Central memory CD8-positive, alpha-beta T cell (primary cell): ENCODE measurements at places on chromosomes 13 and 19.

GRCh38 chr19:49567861-49568441 is 12.4 kb downstream of the NOSIP start:
- peak overlapping the region; percentile 81 for H3K27ac ChIP-seq
- peak overlapping the region; percentile 70 for H3K4me3 ChIP-seq
- no peaks in the 10 kb centered on the region for H3K27me3 ChIP-seq

DNA sequence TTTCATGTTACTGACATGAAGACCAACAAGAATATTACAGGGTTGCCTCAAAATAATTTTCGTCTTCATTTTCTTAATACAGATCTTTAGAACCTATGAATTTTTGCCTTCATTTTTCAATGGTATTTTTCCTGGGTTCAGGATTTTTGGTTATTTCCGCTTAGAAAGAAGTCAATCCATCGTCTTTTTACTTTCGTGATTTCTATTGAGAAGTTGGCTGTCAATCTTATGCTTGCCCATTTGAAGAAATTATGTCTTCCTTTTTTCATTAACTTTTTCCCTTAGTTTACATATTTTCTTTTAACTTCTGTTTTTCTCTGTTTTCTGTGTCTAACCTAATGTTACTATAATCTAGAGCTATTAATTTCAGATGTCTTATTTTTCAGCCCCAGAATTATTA is 868.9 kb upstream of the SLC10A2 start:
- no peaks in the 10 kb centered on the region for H3K27me3 ChIP-seq
- no peaks in the 10 kb centered on the region for H3K4me1 ChIP-seq
- H3K27ac ChIP-seq = no peak overlapping the region
- H3K36me3 ChIP-seq = no peaks in the 10 kb centered on the region
- no peak for DNase-seq
- H3K4me3 ChIP-seq = no peak overlapping the region

- no peaks in the 10 kb centered on the region for H3K27me3 ChIP-seq
- peaks cover 27% of the 10 kb centered on the region for H3K4me1 ChIP-seq
- DNase-seq = no peak
- H3K4me3 ChIP-seq = no peak overlapping the region
- no peak overlapping the region for H3K27ac ChIP-seq
- peaks cover 15% of the 10 kb centered on the region for H3K36me3 ChIP-seq
Measured at GRCh38 chr19:15447057-15447456, 2.7 kb downstream of the WIZ start.

DNA sequence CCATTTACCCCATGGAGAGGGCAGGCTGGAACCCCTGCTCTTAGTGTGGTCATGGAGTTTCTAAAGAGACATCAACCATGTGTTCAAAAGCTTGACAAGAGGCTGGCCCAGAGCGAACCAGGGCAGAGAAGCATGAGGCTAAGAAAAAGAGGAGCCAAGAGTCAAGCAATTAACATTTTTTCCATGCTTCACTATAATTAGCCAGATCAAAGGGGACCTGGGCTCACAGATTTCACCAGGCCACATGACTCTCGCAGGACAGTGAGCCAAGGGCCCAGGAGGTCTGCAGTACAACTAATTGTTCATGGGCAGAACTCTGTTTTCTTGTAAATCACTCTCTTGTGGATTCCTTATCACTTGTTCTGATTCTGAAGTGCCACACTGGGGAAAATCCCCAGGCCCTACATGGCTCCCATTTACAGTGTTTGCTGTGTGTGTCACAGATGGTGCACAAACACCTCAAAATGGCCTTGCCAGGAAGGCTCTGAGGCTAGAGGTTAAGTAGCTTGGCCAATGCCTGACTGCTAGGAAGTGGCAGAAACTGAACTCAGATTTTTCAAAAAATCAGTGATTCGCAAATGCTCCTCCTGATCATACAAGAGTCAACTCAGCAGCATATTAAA is 101.2 kb downstream of the LHFPL6 start:
- H3K4me3 ChIP-seq = no peak overlapping the region
- peaks cover 19% of the 10 kb centered on the region for H3K27me3 ChIP-seq
- no peak for DNase-seq
- no peaks in the 10 kb centered on the region for H3K36me3 ChIP-seq

DNA sequence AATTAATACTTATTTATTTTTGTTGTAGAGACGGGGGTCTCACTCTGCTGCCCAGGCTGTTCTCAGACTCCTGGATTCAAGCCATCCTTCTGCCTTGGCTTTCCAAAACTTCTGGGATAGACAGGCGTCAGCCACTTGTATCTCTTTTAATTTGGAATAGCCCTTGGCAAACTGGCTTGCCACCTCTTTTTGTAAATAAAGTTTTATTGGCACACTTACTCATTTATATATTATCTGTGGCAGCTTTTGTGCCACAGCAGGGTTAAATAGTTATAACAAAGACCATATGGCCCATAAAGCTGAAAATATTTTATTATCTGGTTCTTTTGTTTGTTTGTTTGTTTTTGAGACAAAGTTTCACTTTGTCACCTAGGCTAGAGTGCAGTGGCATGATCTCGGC is 30.5 kb downstream of the BBC3 start:
- H3K27ac ChIP-seq = no peak overlapping the region
- H3K4me1 ChIP-seq = no peaks in the 10 kb centered on the region
- no peak overlapping the region for H3K4me3 ChIP-seq
- DNase-seq = no peak

DNA sequence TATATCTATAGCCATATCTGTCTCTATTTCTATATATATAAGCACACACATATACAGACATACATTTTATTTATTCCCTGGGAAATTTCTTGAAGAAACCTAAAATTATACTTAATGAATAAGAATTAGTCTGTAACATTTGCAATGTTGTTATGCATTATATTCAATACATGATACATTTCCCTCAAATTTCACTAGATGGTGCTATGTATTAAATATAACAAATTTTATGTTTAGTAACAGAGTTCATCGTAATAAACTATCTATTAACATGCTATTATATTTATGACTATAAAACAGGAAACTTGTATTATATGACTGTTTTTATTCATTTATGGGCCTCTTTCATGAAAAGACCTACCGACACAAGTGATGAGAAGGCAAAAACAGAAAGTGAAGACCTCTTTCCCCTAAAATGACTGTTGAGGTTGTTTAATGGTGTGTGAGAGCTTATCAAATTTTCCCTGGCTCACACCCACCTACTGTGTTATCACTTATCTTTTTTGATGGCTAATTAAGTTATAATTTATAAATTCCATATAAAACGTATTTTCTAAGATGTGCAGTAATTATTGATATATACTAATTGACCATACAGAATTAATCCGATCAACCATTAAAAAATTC is 881.9 kb downstream of the SLITRK6 start:
- H3K36me3 ChIP-seq = no peaks in the 10 kb centered on the region
- H3K4me3 ChIP-seq = no peak overlapping the region
- no peaks in the 10 kb centered on the region for H3K27me3 ChIP-seq
- DNase-seq = no peak

- no peaks in the 10 kb centered on the region for H3K36me3 ChIP-seq
- H3K4me3 ChIP-seq = no peak overlapping the region
- no peaks in the 10 kb centered on the region for H3K4me1 ChIP-seq
- no peak for DNase-seq
- peaks cover 11% of the 10 kb centered on the region for H3K27me3 ChIP-seq
- no peak overlapping the region for H3K27ac ChIP-seq
Measured at GRCh38 chr13:91302111-91302510, 45.4 kb upstream of the MIR17HG start.

DNA sequence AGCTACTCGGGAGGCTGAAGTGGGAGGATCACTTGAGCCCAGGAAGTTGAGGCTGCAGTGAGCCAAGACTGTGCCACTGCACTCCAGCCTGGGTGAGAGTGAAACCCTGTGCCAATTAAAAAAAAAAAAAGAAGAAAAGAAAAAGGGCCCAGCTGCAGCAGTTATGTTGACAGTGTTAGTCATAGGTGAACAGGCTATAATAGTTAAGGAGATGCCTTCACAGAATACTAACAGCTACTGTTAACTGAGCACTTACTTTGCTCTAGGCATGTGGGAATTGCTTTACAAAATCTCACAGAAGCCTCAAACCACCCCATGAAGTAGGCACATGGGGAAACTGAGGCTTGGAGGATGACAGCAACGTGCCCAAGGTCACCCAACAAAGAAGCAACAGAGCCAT is 3.9 kb downstream of the FBXO17 start:
- H3K36me3 ChIP-seq = peaks cover 4% of the 10 kb centered on the region
- peaks cover 5% of the 10 kb centered on the region for H3K4me1 ChIP-seq
- no peak for DNase-seq
- H3K27me3 ChIP-seq = peaks cover 26% of the 10 kb centered on the region

- no peak for DNase-seq
- no peak overlapping the region for H3K27ac ChIP-seq
- no peaks in the 10 kb centered on the region for H3K36me3 ChIP-seq
Measured at GRCh38 chr13:57760951-57761350, 129.4 kb downstream of the PCDH17 start.

GRCh38 chr19:7874076-7874896 is at the start of gene PRR36:
Gene PRR36, minus strand, starts transcription at chr19:7874390. Its CDS starts 701 bp downstream, at chr19:7873689.
- H3K4me1 ChIP-seq = peaks cover 15% of the 10 kb centered on the region
- H3K27ac ChIP-seq = peak within 1 kb of the TSS; percentile 64
- peak within 1 kb of the TSS; percentile 55 for H3K4me3 ChIP-seq
- DNase-seq = no peak
- H3K36me3 ChIP-seq = peaks cover 3% of the 10 kb centered on the region

DNA sequence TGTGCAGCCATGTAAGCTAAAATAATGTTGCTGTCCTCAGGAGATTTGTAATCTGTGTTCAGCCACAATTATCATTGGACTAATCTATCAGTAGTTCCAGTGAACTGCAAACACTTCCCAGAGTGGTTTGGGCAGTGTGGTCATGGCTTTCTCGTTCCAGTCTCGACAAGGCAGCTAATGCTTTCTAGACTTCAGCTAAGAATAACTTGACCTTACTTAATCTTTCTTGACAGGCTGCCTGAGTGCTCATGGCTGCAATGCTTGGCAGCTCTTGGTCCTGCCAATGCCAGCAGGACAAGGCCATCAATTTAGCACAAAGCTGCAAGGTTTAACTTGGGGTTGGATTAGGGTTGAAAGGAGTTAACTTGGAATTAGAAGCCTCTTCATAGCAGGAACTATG is 32.8 kb downstream of the ATP12A start:
- peaks cover 2% of the 10 kb centered on the region for H3K36me3 ChIP-seq
- no peak overlapping the region for H3K4me3 ChIP-seq
- no peak for DNase-seq
- H3K27me3 ChIP-seq = peaks cover 16% of the 10 kb centered on the region

GRCh38 chr13:83825676-83826075 is 56.6 kb downstream of the SLITRK1 start:
- H3K27ac ChIP-seq = no peak overlapping the region
- H3K36me3 ChIP-seq = no peaks in the 10 kb centered on the region
- H3K4me1 ChIP-seq = no peaks in the 10 kb centered on the region
- no peak overlapping the region for H3K4me3 ChIP-seq

GRCh38 chr13:47109028-47109427 is 212.2 kb upstream of the HTR2A start:
- no peak for DNase-seq
- H3K27ac ChIP-seq = no peak overlapping the region
- H3K4me3 ChIP-seq = no peak overlapping the region
- no peaks in the 10 kb centered on the region for H3K27me3 ChIP-seq

DNA sequence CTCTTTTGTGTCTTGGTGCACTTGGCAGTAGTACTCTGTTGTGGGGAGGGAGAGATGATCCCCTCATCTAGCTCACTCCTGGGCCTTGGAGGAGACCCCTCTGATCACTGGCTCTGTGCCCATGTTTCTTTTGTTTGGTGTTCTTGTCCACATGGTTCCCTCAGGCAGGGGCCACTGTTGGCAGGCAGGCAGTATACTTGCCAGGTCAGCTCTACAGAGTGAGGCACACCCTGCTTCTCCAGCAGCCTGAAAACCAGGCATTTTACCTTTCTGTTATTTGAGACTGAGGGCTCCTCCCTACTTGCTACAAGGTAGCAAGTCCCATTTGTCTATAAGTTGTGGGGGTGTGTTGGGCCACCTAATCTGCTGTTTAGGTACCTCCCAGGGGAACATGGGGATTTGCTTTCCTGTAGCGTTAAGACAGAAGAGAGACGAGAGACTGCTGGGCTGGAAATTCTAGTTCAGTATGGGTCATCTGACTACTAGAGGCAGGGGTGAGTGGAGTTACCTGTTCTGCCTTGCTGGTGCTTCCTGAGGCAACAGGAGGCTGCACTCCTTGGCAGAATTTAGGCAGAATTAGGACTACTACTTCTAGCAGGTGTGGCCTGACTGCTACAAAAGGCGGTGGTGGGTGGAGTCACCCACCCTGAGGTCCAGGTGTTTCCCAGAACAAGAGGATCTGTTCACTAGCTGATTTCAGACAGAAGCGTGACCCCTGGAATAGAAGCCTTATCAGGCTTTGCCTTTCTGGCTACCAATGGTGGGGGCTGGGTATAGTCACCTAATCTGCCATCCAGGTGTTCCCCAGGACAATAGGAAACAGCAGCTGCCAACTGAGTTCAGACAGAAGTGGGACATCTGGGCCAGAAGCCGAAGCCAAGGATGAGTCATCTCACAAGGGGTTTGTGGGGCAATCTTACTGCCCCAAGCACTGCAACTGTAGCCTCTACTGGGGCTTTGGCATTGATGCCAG is 843.0 kb upstream of the ATXN8OS start:
- H3K27ac ChIP-seq = no peak overlapping the region
- DNase-seq = no peak
- H3K4me1 ChIP-seq = no peaks in the 10 kb centered on the region
- H3K36me3 ChIP-seq = no peaks in the 10 kb centered on the region
- no peak overlapping the region for H3K4me3 ChIP-seq
- H3K27me3 ChIP-seq = no peaks in the 10 kb centered on the region

GRCh38 chr19:29714953-29715700 is at the start of gene C19orf12:
Gene C19orf12, minus strand, starts transcription at chr19:29715261. Its CDS starts 6,848 bp downstream, at chr19:29708413.
- DNase-seq = peak; percentile 53
- H3K4me1 ChIP-seq = peaks cover 60% of the 10 kb centered on the region
- H3K27ac ChIP-seq = peak within 1 kb of the TSS; percentile 92
- peaks cover 24% of the 10 kb centered on the region for H3K36me3 ChIP-seq
- peak within 1 kb of the TSS; percentile 76 for H3K4me3 ChIP-seq

- peak overlapping the region; percentile 29 for H3K27ac ChIP-seq
- H3K36me3 ChIP-seq = peaks cover 15% of the 10 kb centered on the region
- peaks cover 26% of the 10 kb centered on the region for H3K4me1 ChIP-seq
- no peak for DNase-seq
- H3K4me3 ChIP-seq = peak overlapping the region; percentile 83
Measured at GRCh38 chr19:12802267-12803106, 618 bp downstream of the THSD8 start.

DNA sequence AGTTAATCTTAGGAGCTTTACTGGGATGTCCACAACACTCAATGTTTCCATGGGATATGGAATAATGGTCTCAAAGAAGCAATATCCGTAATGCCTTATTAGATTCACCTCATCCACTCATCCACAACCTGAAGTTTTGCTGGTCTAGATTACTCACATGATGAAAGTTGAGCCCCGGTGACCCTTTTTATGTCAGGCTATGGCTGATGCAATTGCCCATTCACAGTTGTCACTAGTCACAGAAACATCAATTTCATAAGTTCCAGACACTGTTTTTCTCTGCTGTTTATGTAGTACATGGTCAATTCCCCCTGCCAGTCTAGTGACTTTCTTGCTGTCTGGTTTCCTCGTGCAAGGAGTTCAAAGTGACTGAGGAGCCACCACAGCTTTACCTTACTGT is 491.2 kb upstream of the ATXN8OS start:
- DNase-seq = no peak
- no peaks in the 10 kb centered on the region for H3K4me1 ChIP-seq
- no peaks in the 10 kb centered on the region for H3K36me3 ChIP-seq
